LNCaP clone FGC (cell line): ENCODE measurements at places on chromosomes 1 and 21.

- DNase-seq = peak; percentile 19
These were observed at the start of gene SCP2 for GRCh38 chr1:52927212-52928014. Gene SCP2 (plus strand): TSS chr1:52927276. CDS start chr1:52927397, 121 bp downstream.

DNA sequence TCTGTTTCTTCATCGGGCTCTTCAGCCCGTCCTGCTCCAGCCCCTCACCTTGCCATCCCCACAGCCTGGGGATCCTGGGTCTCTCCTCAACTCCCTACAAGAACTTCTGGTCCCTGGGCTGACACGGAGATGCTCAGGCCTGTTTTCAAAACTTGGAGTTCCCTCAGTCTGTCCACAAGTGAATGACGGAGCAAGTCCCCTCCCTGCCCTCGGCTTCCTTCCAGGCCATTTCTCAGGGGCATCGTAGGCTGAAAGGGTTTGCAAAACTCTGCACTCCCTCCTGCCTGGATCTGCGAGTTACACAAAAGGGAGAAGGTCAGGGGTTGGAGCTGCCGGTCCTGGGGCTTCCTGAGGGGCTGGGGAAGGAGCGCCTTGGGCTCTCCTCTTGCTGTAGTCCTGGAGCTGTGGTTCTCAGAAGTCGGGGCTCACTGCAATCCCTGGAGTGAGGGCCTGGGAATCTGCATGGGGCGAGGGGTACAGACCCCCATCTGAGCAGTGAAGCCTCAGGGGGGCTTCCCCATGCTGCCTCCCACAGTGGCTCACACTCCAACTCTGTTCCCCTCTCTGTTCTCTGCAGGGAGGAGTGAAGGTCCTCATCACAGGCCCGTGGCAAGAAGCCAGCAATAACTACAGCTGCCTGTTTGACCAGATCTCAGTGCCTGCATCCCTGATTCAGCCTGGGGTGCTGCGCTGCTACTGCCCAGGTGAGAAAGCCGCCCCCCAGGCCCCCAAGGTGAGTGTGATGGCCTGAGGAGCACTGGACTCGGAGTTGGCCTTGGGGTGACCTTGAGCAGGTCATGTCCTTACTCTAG lies 100.6 kb upstream of the VAMP3 start:
- DNase-seq = no peak

DNA sequence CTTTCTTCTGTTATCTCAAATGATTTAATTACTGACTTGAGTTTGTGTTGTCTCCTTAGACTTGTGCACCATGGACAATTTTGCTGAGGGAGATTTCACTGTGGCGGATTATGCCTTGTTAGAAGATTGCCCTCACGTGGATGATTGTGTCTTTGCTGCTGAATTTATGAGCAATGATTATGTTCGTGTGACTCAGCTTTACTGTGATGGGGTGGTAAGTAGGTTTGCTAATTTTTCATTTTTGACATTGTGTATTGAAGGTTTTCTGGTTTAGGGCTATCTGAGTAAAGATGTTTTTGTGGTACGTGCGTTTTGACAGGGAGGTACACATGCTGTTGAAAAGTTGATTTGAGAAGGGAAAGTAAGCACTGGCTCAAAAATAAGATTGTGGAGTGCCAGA lies 14.1 kb downstream of the TTC3 start:
- no peak for DNase-seq

- DNase-seq = no peak
These were observed 49.9 kb downstream of the SNX27 start for GRCh38 chr1:151661751-151662150.

DNA sequence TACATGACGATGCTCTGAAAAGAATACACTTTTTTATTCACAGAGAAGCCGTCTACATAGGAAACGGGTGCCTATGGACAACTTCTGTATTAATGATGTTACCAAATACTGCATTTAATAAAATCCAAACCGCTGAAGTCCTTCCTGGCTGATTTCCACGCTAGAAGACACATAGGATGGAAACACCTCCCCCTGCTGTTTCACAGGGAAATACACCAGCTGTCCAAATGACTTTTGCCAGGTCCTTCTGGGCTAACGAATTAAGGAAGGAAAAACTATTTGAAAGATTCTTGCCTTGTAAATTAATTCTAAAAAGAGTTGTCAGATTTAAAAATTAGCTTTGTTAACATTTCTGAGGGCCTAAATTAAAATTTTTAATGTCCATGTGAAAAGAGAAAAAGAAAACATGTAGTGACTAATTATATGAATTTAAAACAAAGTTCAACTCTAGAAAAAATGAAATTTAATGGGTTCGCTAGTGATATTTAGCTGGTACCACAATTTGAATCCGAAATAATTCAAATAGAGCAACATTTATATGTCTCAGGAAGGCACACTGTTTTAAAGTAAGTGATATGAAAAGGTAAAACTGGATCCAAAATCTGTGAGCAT lies 146.0 kb downstream of the RERE start:
- DNase-seq = peak; percentile 63

- no peak for DNase-seq
These were observed 421.2 kb downstream of the DPYD start for GRCh38 chr1:97499667-97500066.

DNA sequence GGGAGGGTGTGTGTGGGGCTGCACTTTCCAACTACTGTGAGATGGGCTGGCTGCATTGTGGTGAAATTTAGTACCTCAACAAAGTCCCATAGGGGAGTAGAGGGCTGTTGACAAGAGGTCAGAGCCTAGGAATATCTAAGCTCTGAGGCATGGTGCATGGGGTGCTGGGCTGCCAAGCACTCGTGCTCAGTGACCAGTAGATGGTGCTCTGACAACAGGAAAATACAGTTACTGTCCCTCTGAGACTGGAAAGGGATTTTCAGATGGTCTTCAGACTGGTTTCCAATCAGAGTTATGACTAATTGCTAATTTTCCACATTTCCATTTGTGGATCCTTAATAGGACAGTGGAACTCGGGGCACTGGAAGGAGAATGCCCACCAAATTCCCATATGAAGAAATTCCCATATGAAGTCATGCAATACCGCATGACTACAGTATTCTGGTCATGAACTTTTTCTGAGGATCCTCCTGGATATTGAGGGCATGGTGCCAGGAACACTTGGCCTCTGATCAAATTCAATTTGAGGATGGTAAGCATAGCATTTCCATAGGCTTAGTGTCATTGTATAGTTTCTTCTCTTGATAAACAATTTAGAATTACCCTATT lies 4.1 kb upstream of the CACNA1E start:
- peak; percentile 25 for DNase-seq

DNA sequence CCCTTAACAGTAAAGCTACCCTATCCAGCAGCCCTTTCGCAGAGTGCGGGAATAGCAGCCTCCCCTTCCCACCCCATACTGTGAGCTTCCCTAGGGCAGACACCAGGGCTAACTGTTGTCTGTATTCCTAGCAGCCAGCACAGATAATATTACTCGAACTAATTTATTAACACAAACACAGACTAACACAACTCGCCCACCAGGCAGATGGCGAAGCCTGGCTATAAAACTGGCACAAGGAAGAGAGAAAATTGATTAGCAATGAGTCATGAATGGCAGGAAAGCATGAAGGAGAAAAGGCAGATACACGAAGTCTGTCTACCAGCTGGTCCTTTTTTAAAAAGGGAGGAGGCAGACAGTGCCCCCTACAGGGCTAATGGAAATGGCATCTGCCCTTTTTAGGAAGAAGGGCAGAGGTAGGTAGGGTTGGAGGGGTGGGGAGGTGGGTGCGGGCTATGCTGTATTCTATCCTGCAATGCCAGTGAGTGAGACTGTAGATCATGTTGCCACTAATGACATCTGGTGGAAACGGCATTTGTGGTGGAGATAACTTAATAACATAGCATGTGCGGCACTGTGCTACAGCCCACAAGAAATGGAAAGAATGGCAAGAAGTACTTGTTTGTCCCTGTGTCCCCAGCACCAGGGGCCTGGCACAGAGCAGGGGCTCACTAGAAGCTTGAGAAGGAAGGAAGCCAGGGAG lies 30.6 kb upstream of the CTPS1 start:
- DNase-seq = no peak

DNA sequence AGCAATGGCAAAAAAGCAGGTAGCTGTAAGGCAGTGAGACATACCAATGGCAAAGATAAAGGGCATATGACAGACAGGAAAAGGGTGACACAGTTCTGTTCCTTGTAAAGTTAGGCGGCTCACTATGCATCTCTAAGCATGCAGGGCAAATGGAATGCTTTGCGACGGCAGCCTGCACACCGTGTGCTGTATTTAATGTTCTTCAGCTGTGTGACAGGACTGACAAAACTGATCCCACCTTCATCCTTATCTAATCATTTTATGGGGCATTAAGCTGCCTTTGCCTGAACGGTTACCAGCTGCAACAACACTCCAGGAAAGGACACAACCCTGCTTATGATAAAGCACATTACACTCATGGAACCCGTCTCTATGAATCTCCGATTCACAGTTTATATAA lies 80.5 kb upstream of the VAV3 start:
- DNase-seq = peak; percentile 7

- no peak for DNase-seq
These were observed 81.2 kb upstream of the ABCD3 start for GRCh38 chr1:94336991-94337390.

DNA sequence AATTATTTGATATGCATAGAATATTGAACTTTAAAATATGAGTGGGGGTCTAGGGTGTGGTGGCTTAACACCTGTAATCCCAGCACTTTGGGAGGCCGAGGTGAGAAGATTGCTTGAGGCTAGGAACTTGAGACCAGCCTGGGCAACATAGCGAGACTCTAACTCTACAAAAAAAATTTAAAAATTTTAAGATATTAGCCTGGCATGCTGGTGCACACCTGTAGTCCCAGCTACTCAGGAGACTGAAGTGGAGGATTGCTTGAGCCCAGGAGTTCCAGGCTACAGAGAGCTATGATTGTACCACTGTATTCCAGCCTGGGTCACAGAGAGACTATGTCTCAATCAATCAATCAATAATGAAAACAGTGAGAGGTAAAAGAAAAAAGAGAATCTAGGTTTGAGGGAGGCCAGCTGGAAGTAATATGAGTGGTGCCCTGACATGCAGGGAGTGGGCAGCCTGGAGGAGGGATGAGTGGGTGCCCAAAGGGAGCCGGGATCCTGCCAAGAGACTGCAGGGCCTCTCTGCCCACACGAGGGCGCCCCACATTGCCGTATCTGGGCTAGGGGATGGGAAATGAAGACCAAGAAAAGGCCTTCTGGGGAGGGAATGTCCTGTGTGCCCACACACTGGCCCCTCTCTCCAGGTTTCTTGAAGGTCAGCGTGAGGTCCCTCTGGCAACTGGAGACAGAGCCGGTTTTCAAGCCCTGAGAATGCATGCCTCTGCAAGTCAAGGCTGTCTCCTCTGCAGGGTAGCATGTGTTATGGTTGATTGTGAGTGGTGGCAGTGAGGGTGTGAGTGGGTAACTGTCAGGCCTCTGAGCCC lies 93.9 kb upstream of the PPM1J start:
- no peak for DNase-seq

GRCh38 chr1:165823552-165824268 lies 3.7 kb upstream of the UCK2 start:
- DNase-seq = no peak

GRCh38 chr1:10867914-10868598 lies 71.6 kb upstream of the CASZ1 start:
- DNase-seq = no peak

DNA sequence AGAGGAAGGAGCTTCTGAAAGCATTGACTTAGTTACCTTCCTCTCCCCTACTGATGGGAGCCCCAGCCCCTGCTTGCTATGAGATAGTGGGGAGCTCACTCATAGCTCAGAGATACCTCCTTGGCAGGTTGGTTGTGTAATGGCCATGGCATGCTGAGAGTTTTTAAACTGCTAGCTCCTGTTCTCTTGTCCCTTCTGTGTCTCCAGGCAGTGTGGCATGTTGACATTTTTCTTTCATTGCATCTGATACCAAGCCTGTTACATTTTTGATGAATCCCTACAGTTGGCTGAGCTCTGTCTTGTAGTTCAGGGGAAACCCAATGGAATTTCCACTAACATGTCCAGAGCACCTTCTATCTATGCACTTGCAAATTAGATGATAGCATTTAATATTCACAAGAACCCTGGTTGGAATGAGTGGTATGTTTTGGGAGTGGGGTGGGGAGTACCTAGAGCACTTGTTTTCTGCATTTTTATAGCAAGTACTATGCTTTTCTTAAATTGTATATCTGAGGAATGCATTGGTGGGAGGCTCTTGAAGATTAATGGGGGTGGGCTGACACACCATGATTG lies 39.1 kb upstream of the EFCAB14 start:
- no peak for DNase-seq

DNA sequence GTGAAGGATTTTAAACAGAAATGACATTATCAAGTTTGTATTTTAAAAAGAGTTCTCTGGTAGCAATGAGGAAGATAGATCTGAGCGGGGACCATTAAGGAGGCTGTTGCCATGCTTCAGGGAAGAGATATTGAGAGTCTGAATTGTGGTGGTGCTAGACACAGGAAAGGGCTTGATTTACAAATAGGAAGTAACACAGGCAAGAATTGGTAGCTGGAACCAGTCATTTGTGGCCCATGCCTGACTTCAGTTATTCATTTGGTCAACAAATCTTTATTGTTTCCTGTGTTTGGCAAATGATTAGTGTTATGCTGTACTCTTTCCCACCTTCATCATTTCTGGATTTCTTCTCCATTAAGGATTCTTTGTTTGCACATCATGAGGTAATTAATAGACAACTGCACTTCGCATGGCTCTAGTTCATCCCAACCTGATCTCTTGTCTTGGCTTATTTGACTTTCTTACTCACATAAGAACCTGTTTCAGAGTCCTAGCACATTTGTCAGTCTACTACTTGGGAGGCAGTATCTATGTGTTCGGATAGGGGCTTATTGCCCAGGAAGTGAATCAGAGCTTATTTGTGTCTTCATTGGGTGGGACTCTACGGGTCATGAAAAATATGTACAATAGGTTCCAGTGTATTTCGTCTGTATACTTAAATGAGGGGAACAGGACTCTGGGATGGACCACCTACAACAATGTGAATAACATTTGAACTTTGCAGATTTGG lies 32.3 kb downstream of the EEIG2 start:
- no peak for DNase-seq

DNA sequence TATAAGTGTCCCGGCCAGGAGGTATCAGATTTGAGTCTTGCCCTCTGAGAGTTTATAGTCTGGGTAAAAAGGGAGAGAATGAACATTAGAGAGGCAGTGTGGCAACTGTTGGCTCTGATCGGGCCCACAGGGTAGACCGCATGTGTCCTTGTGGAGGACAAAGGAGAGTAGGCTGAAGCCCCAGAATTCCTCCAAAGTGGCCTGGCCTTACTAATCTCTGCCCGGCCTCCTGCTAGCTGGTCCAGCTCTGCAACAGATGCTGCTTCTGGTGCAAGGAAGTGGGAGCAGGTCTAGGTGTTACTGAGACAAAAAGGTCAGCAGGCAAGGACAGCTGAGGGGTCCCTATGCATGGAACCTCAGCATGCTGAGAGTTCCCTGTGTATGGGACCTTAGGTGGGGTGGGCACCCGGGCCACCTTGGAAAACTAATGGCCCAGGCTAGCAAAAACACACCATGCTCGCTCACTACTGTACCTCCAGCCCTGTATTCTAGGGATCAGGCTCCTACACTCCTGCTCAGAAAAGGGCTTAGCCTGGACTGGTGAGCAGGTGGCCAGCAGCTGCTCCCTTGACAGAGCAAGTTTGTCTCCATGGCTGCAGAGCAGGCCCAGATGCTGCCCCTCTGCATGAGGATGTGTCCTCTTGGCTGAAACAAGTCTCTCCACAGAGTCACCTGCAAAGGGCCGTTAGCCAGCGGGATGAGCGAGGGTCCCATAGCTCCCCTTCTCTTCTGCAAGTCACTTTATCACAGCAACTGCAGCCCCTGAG lies 30.3 kb upstream of the RGS16 start:
- no peak for DNase-seq
